ENCODE measurements at places on chromosomes 13 and 19. TPM values are rescaled to one million over a fixed set of nuclear protein-coding genes. Genes with fewer than 3 reads are reported as not detected.
A peak's percentile ranks its signal among the peaks of the same experiment; 100 is the strongest.

DNA sequence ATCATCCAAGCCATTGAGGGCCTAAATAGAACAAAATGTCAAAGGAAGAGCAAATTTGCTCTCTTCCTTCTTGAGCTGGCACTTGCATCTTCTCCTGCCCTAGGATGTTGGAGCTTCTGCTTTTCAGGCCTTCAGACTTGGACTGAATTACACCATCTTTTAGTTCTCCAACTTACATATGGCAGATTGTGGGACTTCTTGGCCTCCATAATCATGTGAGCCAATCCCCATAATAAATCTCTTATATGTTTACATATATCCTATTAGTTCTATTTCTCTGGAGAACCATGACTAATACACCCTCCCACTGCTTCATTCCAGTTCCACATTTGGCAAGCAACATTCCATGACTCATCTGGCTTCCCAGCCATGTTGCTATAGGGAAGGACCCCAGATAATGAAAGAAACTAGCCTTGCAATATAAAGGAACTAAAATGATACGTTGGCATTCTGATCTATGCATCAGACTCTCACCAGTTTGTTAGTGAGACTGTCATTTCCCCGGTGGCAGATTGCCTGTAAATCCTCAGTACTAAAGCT is 11.0 kb upstream of the ACOD1 start:
- DNase-seq, result peak; percentile 96

GRCh38 chr19:7873304-7874075 is 700 bp downstream of the PRR36 start:
- peak; percentile 45 for DNase-seq

DNA sequence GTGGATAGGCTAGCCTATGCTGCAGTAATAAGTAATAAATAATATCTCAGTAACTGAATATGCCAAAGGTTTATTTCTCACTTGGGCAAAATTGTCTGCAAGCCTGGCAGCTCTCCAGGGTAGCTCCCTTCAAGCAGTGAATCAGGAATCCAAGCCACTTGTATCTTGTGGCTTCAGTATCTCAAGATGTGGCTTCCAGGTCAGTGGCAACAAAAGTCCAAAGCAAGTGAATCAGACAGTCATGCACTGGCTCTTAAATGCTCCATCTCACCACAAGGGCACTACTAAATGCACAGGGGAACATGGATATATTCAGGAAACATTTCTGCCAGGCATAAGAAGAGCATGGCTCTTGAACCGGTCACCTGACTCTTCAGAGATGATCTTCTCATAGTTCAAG is 126.3 kb downstream of the KCTD12 start:
- peak; percentile 5 for DNase-seq

GRCh38 chr13:50078231-50078894 is 63.1 kb downstream of the KCNRG start:
- no peak for DNase-seq

DNA sequence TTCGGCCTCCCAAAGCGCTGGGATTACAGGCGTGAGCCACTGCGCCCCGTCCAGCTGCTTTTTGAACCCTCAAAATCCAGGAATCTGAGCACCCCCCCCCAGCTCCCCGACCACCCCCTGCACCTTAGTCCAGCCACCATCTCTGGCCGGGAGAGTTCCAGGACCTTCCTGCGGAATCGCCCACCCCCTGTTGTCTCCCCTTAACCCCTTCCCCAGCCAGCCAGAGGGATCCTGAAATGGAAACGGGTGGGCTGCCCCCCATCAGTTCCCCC is 772 bp upstream of the MBD3 start:
- no peak for DNase-seq

GRCh38 chr13:60112771-60113170 is 51.0 kb downstream of the DIAPH3 start:
- peak; percentile 19 for DNase-seq

GRCh38 chr19:56333506-56333905 is 18.9 kb upstream of the ZSCAN5A start:
- peak; percentile 78 for DNase-seq

GRCh38 chr13:40946485-40946884 is 72.6 kb downstream of the ELF1 start:
- no peak for DNase-seq

DNA sequence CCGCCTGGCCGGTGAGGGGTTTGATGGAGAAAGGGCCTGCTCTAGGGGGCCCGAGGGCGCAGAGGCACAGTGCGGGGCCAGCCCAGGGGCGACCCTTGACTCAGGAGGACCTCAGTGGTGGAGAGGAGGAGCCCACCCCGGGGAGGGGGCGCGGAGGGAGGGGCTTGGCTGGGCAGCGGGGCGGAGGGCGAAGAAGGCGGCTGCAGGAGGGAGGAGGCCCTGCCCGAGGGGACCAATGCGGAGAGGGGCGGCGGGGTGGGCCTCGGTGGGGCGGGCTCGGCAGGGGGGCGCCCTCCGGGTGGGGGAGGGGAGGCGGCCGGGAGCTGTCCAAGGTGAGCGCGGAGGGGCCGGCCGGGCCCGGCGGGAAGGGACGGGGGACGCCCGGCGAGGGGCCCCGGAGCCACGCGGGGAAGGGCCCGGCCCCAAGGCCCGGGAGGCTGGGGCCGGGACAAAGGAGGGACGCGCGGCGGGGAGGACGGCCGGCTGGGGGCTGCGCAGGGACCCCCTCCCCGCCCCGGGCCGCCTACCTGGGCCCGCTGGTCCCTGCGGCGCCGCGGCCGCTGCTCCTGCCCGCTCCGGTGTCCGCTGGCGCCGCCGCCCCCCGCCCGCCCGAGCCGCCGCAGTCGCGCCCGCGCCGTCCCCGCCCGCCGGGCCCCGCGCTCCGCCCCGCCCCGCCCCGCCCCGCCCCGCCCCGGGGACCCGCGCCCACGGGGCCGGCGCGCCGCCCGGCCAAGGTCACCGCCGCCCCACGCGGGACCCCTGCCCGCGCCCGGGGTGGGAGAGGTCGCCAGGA is at the start of gene DIRAS1:
Gene DIRAS1, minus strand, starts transcription at position 596 of the 793 bp plus-strand sequence. CDS start 3,566 bp downstream, outside the sequence.
- peak; percentile 52 for DNase-seq

DNA sequence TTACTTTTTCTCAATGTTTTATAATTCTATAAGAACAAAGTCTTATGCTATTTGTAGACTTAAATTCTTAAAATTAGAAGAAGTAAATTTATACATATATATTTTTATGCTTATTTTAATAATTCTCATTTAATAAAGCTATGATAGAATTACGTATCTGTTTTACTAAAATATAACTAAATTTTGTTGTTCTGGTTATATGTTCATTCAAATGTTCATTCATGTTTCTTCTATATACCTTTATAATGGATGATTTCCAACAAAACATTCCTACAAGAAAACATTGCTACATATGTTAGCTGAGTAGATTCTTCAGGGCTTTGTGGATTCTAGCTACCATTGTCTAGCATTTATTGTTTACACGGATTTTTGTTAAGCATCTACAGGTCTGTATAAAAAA is 634.3 kb upstream of the PCDH20 start:
- no peak for DNase-seq

DNA sequence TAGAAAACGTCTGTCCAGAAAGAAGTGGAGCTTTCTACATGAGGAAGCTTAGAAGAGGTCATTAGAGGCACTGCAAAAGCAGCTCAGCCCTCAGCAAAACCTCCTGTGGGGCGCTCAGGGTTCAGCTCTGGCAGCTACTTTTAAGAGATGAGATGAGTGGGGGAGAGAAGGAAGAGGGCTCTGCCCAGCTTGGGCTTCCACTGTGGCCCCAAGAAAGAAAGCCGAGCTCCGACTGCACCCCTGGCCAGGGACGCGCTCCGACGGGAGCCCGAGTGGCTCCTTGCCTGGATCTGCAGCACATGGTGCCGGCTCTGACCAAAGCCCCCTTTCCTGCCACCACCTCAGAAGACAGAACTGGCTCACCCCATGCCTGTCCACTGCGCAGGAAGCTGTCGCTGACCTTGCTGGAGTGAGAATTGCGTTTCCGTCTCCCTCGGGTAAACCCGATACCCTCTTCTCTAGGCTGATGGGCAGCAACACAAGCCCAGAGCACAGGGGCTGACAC is 36.4 kb downstream of the NAXD start:
- DNase-seq, result no peak

HIPK4 gene
- 0.18 TPM for total RNA-seq

CD37 gene
- not detected for total RNA-seq

SIGLEC5 gene
- total RNA-seq, result not detected

All from cardiac muscle cell (in vitro differentiated cells and primary cell).